Esophagus muscularis mucosa (tissue), 4 donors: ENCODE measurements at places on chromosomes 12 and 14.

- H3K27ac ChIP-seq: peak within 1 kb of the TSS; percentile 85
- no peaks in the 10 kb centered on the region for H3K36me3 ChIP-seq
- no peak for DNase-seq
- peaks cover 51% of the 10 kb centered on the region for H3K4me1 ChIP-seq
- peak within 1 kb of the TSS; percentile 66 for H3K4me3 ChIP-seq
- H3K27me3 ChIP-seq: no peaks in the 10 kb centered on the region
Observed at GRCh38 chr12:56521590-56522371, at the start of gene RBMS2. RBMS2 (plus strand) TSS chr12:56521820; CDS start chr12:56522024, 204 bp downstream.

- DNase-seq: no peak
- H3K4me3 ChIP-seq: peak overlapping the region; percentile 5
- H3K27ac ChIP-seq: peak overlapping the region; percentile 29
- no peaks in the 10 kb centered on the region for H3K27me3 ChIP-seq
- H3K4me1 ChIP-seq: peaks cover 30% of the 10 kb centered on the region
Observed at GRCh38 chr12:32501835-32502333, 102.5 kb downstream of the FGD4 start.

- no peaks in the 10 kb centered on the region for H3K36me3 ChIP-seq
- no peak for DNase-seq
- H3K27me3 ChIP-seq: peaks cover 49% of the 10 kb centered on the region
- H3K4me1 ChIP-seq: peaks cover 24% of the 10 kb centered on the region
Observed at GRCh38 chr14:61322799-61323290, 1.5 kb downstream of the PRKCH start.

- H3K36me3 ChIP-seq: no peaks in the 10 kb centered on the region
- no peaks in the 10 kb centered on the region for H3K27me3 ChIP-seq
- DNase-seq: no peak
- peaks cover 14% of the 10 kb centered on the region for H3K4me1 ChIP-seq
- H3K27ac ChIP-seq: peak overlapping the region; percentile 23
Observed at GRCh38 chr12:116675339-116676107, 62.3 kb downstream of the SPRING1 start.

DNA sequence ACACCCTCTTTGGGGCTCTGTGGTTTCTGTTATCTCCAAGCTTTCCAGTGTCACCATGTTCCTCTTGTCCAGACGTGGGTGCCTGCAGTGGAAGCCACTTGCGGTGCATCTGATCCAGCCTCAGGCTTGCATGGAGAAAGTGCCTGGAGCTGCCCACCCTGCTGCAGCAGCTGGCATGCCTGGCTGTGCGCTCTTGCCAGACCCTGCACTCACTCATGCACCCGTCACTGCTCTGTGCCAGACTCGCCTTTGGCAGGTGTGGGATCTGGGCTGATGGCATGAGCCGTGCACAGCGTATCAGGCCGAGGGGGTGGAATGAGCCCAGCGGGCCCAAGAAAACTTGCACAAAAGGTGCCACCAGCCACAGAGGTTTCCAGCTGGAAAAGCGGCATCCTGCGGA is 105.1 kb downstream of the MNAT1 start:
- no peaks in the 10 kb centered on the region for H3K27me3 ChIP-seq
- no peak overlapping the region for H3K27ac ChIP-seq
- peaks cover 25% of the 10 kb centered on the region for H3K36me3 ChIP-seq

DNA sequence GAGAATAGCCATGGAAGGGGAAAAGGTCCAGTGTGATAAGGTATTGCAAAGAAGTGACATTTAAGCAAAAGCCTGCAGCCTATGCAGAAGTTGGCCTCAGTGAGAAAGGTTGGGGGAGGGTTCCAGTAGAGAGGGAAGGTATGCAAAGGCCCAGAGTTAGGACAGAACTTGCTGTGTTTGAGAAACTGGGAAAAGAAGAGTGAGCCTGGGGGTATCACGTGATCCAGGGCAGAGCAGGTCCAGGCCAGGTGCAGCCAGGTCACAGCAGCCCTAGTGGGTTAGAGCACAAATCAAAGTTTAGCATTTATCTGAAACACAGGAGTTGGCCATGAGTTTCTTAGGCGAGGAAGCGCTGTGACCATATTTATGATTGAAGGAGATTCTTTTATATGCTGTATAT is 1.6 kb downstream of the SERPINA5 start:
- no peaks in the 10 kb centered on the region for H3K27me3 ChIP-seq
- DNase-seq: no peak
- no peaks in the 10 kb centered on the region for H3K36me3 ChIP-seq
- no peak overlapping the region for H3K4me3 ChIP-seq
- H3K4me1 ChIP-seq: peaks cover 21% of the 10 kb centered on the region

DNA sequence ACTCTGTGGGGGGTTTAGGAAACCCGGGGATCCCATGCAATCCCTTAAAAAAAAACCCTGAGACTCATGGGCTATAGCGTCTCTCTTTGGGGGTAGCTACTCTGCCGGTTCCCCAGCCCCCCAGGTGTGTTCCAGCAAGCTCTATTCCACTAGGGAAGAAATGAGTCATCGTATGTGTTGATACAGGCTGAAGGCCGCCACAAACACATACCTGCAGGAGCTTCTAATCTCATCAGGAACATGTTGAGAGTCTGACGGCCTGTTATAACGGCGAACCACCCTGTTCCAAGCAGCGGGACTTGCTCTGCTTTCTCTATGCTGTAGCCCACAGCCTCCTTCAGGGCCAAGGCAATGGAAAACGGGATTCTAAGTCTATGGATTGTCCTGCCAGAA is 977 bp upstream of the KRT5 start:
- no peak overlapping the region for H3K4me3 ChIP-seq
- DNase-seq: peak; percentile 86
- H3K27ac ChIP-seq: no peak overlapping the region

DNA sequence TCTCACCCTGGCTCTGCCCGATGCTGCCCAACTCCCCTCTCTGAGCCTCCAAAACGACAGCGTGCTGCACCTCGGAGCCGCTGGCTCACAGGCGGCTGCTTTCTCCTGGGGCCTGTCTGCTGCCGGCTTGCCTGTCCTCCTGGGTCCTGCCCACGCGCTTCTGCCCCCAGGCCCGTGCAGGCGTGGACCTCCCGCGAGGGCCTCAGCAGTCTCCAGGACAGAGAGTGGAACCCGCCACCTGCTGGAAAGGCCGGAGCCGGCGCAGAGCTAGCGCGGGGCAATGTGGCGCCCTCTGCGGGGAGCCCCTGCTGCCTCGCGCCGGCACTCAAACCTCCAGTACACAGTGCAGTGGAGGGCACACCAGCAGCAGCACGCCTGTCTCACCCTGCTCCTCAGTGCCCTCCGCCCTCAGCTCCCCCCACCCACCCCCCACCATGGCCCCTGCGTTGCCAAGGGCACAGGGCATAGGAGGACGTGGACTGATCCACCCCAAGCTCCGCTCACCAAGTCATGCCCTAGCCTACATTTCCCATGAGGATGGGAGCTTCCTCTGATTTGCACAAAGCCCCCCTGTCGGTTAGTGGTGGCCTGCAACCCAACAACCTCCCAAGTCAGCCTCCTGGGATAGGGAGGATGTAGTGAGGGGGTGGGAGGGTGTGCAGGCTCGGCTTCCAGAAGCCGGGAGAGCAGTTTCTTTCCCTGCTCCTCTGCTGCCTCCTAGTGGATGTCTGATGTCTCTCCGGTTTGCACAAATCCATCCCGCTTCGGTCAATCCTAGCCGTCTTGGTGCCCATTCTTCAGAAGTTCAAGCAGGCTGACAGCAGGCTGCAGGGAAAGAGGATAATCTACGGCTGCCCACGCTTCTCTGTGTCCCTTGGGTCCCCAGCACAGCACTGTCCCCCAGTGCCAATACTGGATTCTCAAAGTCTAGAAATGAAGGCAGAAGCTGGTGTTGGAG is 25.2 kb downstream of the KRT8 start:
- no peaks in the 10 kb centered on the region for H3K36me3 ChIP-seq
- H3K27ac ChIP-seq: no peak overlapping the region
- H3K4me1 ChIP-seq: peaks cover 10% of the 10 kb centered on the region
- no peak for DNase-seq
- no peaks in the 10 kb centered on the region for H3K27me3 ChIP-seq
- H3K4me3 ChIP-seq: peak overlapping the region; percentile 41

- peak overlapping the region; percentile 24 for H3K4me3 ChIP-seq
- H3K4me1 ChIP-seq: peaks cover 3% of the 10 kb centered on the region
- no peaks in the 10 kb centered on the region for H3K27me3 ChIP-seq
- no peaks in the 10 kb centered on the region for H3K36me3 ChIP-seq
Observed at GRCh38 chr12:89461190-89461589, 63.4 kb downstream of the GALNT4 start.

DNA sequence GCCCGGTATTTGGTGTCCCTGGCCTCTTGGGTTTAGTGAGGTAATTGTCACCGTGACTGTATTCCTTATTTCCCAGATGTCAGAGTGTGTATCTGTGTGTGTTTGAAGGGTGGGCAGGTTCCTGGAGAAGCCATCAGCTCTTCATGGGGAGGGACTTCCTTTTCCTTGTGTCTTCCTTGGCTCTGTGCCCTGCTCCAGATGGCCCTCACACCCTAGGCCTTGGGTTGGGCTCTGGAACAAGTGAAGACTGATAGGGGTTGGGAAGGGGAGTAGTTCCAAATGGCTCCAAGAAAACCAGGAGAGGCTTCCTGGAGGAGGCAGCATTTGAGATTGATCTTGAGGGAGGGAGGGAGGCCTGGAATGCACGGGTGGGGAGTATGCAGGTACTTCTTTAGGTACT is 43.8 kb upstream of the PRIMA1 start:
- peaks cover 5% of the 10 kb centered on the region for H3K4me1 ChIP-seq
- H3K27ac ChIP-seq: no peak overlapping the region
- H3K4me3 ChIP-seq: no peak overlapping the region
- no peak for DNase-seq

DNA sequence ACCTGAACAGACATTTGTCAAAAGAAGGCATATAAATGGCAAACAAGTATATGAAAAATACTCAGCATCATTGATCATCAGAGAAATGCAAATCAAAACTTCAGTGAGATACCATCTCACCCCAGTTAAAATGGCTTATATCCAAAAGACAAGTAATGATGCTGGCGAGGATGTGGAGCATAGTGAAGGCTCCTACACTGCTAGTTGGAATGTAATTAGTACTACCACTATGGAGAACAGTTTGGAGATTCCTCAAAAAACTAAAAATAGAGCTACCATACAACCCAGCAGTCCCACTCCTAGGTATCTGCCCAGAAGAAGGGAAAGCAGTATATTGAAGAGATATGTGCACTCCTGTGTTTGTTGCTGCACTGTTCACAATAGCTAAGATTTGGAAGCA is 146.1 kb downstream of the TGFB3 start:
- H3K4me3 ChIP-seq: no peak overlapping the region
- H3K4me1 ChIP-seq: peaks cover 30% of the 10 kb centered on the region
- H3K27ac ChIP-seq: no peak overlapping the region

- peak overlapping the region; percentile 86 for H3K27ac ChIP-seq
- peaks cover 8% of the 10 kb centered on the region for H3K36me3 ChIP-seq
- H3K27me3 ChIP-seq: no peaks in the 10 kb centered on the region
- DNase-seq: peak; percentile 96
Observed at GRCh38 chr14:22850944-22851764, 14.8 kb downstream of the MMP14 start.

GRCh38 chr14:21097636-21098075 is 799 bp downstream of the ZNF219 start:
- peak overlapping the region; percentile 76 for H3K4me3 ChIP-seq
- DNase-seq: no peak
- peaks cover 4% of the 10 kb centered on the region for H3K36me3 ChIP-seq
- peaks cover 59% of the 10 kb centered on the region for H3K4me1 ChIP-seq
- no peaks in the 10 kb centered on the region for H3K27me3 ChIP-seq

DNA sequence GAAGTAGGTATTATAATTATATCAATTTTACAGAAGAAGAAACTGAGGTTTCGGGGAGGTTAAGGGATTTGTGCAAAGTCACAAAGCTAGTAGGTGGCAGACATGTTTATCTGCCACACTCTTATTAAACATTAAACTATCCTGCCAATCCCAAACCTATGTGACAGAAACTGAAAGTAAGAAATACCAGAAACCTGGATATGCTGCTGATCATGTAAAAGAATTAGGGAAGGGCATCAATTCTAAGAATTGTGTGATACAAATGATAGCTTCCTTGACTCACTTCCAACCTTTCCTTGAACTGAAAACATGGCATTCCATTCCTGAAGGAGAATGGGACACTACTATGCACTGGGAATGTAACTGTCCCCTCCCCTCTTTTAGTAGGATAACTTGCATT is 16.9 kb downstream of the TAOK3 start:
- no peaks in the 10 kb centered on the region for H3K36me3 ChIP-seq
- no peak overlapping the region for H3K4me3 ChIP-seq
- H3K27me3 ChIP-seq: no peaks in the 10 kb centered on the region
- H3K4me1 ChIP-seq: peaks cover 22% of the 10 kb centered on the region

- H3K36me3 ChIP-seq: no peaks in the 10 kb centered on the region
- no peaks in the 10 kb centered on the region for H3K4me1 ChIP-seq
- H3K4me3 ChIP-seq: no peak overlapping the region
- DNase-seq: no peak
- H3K27me3 ChIP-seq: no peaks in the 10 kb centered on the region
Observed at GRCh38 chr12:45634273-45634917, 95.1 kb upstream of the ARID2 start.

DNA sequence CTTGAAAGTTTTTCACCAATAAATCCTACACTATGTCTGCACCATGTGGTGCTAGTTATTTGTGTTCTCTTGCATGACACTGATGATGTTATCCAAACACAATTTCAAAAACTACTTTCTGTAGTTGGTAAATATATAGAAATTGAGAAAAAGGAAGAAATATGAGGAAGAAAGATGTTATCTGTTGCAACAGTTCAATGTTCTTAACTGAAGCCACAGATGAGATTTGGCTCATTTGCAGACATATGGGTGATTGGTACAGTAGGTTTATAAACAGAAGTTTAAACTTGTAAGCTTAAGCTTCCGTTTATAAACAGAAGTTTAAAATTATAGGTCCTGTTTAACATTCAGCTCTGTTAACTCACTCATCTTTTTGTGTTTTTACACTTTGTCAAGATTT is at the start of gene CLEC12A:
CLEC12A (plus strand) TSS at position 229 of the 400 bp plus-strand sequence. CDS start 188 bp downstream, outside the sequence.
- DNase-seq: no peak
- no peaks in the 10 kb centered on the region for H3K27me3 ChIP-seq
- no peak within 1 kb of the TSS for H3K27ac ChIP-seq
- no peaks in the 10 kb centered on the region for H3K36me3 ChIP-seq
- no peak within 1 kb of the TSS for H3K4me3 ChIP-seq

- H3K27me3 ChIP-seq: no peaks in the 10 kb centered on the region
- DNase-seq: no peak
- peaks cover 49% of the 10 kb centered on the region for H3K4me1 ChIP-seq
- peak overlapping the region; percentile 37 for H3K4me3 ChIP-seq
- H3K36me3 ChIP-seq: peaks cover 20% of the 10 kb centered on the region
Observed at GRCh38 chr14:92651106-92651757, 97.2 kb downstream of the LGMN start.

GRCh38 chr12:54270345-54270744 is 9.6 kb downstream of the CBX5 start:
- peaks cover 9% of the 10 kb centered on the region for H3K4me1 ChIP-seq
- no peak for DNase-seq
- H3K4me3 ChIP-seq: no peak overlapping the region
- no peak overlapping the region for H3K27ac ChIP-seq

DNA sequence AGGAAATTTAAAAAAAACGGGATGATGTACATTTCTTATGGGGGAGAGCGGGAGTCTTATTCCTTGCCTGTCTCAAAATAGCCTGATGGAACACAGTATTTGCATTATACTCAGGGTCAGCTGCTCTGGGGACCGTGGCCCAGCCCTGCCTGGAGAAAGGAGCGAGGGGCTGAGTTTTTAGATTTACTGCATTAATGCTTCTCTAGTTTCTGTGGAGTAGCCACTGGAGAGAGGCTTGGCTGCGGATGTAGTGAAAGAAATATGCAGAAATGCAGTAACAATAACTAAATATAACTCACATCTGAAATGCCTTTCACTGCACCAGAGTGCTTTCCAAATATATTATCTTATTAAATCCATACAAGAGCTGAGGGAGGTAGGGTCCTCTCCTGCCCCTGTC is 87.6 kb upstream of the MAP1LC3B2 start:
- DNase-seq: no peak
- no peak overlapping the region for H3K4me3 ChIP-seq
- H3K36me3 ChIP-seq: no peaks in the 10 kb centered on the region
- no peaks in the 10 kb centered on the region for H3K27me3 ChIP-seq
